Activated CD4-positive, alpha-beta T cell treated with anti-CD3 and anti-CD28 coated beads for 1 hour (primary cell): ENCODE measurements at places on chromosomes 3 and 15.
A peak's percentile ranks its signal among the peaks of the same experiment; 100 is the strongest.

- no peak for DNase-seq
These were observed 5.8 kb downstream of the RBMS3 start for GRCh38 chr3:29286478-29287240.

DNA sequence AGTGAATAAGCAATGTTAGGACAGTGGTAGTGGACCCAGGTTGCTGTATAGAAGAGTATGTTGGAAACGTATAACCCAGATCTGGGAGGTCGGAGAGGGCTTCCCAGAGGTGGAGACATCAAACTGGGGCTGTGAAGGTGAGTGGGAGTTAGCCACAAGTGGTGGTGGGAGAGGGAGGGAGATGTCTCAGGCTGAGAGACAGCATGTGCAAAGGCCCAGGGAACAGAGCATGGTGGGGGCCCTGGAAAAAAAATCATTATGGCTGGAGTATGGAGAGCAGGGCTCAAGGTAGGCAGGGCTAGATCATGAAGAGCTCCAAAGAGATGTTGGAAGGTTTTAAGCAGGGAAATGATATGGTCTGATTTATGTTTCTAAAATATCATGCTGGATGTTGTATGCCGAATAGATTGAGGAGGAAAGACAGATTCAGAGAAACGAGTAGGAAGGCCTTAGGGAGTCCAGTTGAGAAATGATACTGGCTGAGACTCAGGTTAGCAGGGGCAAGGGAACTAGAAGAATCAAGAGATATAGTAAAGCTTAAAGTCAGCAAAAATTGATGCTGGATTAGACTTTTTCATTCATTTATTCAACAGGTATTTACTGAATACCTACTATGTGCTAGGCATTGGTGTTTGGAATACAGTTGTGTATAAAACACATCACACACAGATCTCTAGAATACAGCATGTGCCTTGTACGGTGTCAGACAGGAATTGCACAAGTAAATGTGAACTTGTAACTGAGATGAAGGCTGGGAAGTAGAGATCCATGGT is 17.0 kb downstream of the ITPR1 start:
- DNase-seq: no peak

DNA sequence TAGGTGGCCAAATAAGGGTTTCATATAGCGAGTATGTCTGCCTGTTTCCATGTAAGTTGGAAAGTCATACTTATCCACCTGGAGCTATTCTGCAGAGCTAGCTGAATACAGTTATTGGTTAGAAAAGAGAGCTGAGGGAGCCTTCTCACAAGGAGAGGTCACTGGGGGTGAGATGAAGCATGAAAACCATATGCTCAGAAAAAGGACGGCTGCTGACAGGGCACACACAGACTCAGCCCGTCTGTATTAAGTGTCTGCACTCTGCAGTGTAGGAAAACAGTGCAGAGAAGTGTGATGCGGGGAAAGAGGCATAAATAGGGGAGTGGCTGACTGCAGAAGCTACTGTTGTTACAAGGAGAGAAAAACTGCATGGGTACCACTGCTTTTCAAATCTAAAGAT is 58.2 kb downstream of the C3orf70 start:
- no peak for DNase-seq

DNA sequence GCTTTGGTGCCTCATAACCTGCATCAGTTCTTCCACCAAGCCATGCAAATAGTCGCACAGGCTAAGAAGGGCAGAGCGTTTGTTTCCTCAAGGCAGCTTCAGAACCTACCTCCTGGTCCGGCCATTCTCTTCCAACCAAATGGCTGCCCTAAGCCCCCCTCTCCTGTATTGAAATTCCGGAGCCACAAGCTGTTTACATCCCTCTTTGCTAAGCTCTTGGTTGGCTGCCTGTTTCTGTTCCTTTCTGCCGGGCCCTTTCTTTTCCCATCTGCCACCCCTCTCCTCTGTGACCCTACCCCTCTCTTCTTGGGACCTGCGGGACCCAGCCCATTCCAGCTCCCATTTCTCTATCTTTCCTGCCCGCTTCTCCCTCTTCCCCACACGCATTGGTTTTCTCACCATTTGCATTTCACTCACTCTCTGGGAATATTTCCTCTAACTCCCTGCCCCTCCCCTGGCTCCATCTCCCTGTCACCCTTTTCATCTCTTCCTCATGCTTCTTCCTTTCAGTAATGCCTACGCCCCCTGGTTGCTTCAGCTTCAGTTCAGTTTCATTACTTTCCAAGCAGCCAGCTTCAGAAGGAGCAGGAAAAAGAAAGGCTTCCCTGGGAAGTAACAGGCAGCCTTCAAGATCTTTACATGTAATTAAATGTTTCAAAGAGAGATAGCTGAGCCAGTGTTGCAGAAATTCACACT is 113.5 kb downstream of the RAB11A start:
- no peak for DNase-seq

DNA sequence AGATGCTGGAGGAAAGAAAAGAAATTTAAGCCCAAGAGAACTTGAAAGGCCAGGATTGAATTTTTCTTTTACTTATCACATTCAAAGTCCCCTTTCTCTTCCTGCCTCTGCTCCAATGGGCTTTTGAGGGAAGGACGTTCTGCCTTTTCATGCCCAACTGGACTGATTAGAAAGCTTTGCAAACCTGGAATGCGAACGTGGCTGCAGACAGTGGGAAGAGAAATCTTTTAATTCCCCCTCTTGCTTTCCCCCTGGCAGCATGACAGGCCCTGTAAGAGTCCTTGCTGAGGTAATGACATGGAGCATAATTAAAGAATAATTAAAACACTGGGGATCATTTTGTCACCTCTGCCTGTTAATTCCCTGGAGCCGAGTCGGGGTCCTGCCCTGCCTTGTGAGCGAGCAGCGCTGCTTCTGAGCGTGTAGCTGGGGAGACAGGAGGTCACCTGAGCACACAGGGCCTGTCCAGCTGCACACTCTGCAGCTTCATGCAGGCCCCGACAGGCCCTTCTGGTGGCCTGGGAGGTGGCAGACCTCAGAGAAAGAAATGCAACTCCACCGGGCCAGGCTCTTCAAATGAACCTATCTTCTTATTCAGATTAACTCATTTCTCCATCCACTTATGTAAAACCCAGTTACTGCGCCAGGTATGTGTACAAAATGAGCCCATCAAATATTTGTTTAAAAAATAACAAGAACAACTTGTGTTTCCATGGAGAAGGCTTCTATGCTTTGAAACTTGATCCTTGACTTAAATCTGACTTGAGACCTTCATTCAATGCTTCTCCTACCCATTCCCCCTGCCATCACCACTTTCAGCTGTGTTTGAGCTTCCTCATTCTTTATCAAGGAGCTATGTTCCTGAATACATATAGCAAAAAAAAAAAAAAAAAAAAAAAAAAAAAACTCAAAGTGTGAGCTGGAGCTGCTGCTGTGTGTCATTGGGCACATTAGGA is 628.2 kb upstream of the CFAP20DC start:
- DNase-seq: no peak

- no peak for DNase-seq
These were observed 147.3 kb upstream of the UBE2E2 start for GRCh38 chr3:23055733-23056376.

DNA sequence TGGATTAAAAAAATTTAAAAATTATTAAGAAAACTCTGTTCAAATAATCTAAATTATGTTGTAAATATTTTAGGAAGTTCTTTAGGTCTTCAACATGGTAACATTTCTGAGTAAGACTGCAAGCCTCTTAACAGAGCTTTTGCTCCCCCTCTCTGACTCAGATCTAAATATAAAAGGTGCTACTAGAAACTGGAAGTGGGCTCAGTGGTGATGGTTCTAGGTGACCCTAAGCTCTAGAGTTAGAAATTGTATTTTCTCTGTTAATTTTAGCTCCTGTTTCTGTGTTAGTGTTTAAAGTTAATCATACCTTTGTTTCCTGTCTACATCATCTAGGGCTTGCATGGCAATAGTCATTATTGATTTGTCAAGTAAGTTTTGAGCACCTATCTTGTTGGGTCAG is 159.9 kb upstream of the MEIS2 start:
- no peak for DNase-seq

DNA sequence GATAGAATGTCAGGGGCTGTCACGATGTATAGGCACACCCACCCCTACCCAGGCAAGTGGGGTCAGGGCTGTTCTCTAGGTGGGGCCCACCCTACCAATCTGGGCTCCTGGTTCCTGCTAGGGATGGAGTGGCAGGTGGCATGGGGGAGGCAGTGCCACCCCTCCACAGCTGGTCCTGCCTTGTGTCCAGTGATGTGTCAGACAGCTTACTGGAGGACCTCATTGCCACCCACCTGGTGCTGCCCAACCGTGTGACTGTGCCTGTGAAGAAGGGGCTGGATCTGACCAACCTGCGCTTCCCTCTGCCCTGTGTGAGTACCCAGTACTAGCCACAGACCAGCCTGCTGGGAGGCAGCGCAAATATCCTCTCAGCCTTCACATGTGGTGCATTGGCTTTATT is 27.5 kb downstream of the ESYT3 start:
- no peak for DNase-seq

- DNase-seq: no peak
These were observed 44.0 kb downstream of the EIF4E3 start for GRCh38 chr3:71681224-71681668.

DNA sequence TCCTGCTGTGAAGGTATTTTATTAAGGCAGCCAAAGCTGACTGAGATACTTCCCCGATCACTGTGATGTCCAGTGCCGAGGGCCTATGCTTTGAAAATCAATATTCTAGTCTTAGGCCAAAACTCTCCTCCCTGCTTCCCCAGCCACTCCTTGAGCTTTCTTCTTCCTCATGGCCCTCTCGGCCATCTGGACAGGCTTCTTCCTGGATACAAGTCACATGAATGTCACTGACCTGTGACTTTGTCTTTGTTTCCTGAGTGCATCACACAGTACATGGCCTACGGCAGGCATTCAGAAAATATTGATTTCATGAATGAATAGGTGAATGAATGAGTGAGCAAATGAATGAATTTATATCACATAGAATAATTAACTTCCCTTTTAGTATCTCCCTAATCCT is 24.6 kb upstream of the HES1 start:
- DNase-seq: no peak

DNA sequence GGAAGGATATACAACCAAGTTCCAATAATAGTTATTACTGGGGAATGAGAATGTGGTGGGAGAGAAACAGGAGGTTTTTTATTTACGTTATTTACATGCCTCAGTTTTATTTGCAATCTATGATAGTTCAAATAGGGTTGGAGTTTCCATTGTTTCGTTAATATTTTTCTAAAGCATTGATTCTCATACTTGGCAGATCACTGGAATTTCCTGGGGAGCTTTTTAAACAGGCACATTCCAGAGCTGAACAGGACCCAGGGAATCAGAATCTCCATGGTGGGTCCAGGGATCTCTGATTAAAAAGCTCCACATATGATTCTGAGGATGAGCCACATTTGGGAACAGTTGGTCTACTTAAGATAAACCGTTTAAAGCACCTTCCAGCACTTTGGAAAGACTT is 123.9 kb downstream of the IL20RB start:
- DNase-seq: no peak

DNA sequence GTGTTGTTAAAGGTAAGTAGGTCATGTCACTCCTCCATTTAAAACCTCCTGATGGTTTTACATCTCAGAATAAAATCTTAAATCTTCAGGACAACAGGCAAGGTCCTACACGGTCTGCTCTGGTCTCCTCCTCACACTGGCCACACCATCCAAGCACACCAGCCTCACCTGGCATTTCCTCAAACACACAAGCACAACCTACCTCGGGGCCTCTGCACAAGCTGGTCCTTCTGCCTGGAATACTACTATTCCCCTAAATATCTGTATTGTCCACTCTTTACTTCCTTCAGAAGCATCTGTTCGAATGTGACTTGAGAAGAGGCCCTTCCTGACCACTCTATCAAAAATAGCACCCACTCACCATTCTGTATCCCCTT is 1.8 kb downstream of the GORASP1 start:
- no peak for DNase-seq

- no peak for DNase-seq
These were observed 71.8 kb downstream of the FGF7 start for GRCh38 chr15:49494842-49495241.

DNA sequence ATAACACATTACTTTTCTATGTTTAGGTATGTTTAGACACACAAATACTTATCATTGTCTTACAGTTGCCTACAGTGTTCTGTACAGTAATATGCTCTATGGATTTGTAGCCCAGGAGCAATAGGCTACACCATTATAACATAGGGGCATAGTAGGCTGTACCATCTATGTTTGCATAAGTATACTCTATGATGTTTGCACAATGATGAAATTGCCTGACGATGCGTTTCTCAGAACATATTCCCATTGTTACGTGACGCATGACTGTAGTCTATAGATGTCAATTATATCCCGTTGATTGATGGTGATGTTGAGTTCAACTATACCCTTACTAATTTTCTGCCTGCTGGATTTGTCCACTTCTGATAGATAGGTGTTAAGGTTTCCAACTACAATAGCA is 139.4 kb upstream of the PFN2 start:
- no peak for DNase-seq

GRCh38 chr3:64251019-64251418 is 25.8 kb upstream of the PRICKLE2 start:
- DNase-seq: no peak

DNA sequence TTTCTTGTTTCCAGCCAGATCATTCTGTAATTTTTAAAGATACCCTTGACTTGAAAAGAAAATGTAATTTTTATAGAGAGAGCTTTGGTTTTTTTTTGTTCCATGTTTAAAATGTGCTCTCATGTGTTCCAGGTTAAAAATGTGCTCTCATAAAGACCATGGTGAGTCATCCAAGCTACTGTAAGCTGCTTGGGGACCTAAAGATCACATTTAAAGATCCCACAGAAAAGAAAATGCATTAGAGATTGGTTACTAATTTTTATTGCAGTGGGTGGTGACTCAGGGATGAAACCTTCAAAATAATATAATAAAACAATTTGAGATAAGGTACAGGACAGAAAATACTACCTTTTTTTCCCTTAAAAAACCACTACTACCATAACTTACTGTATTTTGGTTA is 11.0 kb downstream of the TCF12 start:
- DNase-seq: no peak

- DNase-seq: peak; percentile 71
These were observed 1.4 kb upstream of the PARP14 start for GRCh38 chr3:122679085-122679881.

DNA sequence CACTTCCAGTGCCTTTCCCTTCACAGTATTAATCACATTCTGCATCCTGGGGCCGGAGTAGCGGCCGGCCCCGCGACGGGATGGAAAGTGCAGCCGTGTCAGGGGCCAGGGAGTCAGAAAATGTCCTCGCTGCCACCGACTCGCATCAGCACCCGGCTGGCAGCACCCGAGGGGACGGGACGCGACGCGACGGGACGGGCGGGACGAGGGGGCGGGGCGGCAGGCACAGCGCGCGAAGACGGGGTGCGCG is 353 bp downstream of the ATG3 start:
- DNase-seq: no peak

GRCh38 chr3:56753206-56753820 is 48.4 kb downstream of the ARHGEF3 start:
- DNase-seq: no peak

DNA sequence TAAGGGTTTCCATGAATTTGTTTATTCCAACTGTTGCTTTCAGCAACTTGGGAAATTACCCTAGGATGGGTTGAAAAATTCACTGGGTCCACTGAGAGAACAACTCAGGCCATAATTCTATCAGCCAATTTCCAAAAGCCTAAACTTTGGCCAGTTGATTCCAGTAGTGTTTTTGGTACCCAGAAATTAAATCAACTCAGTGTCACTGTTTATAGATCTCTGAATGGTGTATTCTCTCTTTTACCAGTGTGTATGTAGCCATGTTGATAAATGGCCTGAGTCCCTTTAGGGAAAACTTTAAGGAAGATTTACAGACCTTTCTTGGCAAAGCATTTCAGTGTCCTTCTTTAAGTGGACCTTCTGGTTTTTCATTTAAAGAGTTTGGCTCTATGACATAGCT is 636.4 kb downstream of the OTOL1 start:
- DNase-seq: no peak

GRCh38 chr15:57902155-57902554 is 163.4 kb downstream of the ALDH1A2 start:
- DNase-seq: no peak
